ENCODE measurements at places on chromosomes 7 and 10.

DNA sequence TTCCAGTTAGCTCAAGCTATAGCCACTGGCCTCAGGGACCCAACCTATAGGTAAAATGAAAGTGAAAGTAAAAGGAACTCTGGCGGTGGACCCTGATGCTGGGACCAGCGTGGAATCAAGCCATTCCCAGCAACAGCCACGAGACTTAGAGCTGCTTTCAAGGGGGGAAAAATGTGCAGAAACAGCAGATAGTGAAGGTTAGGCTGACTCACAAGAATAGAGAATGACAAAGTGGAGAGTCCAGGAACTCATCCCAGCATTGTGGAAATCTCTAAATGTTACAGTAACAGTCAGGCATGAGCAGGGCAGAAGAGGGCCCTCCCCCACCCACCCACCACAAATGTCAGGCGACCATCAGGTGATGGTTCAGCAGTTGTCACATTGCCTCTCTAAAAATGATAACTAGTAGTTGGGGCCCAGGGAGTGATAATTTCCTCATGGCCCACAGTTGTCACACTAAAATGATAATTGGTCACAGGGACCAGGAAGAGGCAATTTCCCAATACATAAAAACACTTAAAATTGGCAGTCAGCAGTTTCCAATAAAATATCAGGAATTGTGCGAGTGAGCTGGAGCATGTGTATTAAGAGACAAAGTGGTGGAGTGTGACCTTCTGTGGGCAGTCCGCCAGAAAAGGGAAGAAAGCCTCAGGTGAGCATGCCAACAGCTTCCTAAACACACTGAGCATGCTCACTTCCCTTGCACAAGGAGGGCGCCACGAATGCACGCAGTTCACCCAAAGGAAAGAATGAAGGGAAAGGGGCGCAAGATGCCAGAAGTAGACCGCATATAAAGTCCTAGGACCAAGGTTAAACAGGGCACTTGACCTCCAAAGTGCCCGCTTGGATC lies 129.8 kb upstream of the PPP1R3A start:
- DNase-seq: peak; percentile 45

GRCh38 chr10:23692736-23693135 lies 253.9 kb downstream of the OTUD1 start:
- no peak for DNase-seq

DNA sequence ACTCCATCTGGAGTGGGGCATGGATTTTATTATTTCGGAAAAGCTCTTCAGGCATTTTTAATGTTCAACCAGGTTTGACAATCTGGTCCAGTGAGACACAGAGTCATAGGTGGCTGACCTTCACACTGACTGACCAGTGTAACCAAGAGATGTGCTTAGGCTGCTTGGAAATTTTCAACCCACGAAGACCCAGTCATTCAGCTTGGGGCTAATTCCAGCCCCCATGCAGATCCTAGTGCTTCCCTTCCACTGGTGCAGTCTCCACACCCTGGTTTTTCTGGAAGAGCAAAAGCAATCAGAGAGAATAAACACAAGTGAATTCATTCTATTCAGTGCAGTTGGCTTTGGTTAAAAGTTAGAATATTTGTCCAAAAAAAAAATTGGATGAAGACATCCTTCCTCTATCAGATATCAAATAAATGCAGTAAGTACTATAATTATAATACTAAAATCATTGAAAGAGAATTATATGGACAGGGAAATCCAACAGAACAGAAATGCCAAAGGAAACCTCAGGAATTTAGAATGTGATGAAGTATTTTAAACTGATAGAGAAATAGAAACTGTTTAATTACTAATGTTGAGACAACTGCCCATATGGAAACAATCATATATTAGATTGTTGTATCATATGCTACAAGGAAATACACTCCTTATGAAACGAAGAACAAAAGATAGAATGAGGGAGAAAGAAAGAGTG lies 178.0 kb downstream of the NPSR1 start:
- DNase-seq: peak; percentile 50

DNA sequence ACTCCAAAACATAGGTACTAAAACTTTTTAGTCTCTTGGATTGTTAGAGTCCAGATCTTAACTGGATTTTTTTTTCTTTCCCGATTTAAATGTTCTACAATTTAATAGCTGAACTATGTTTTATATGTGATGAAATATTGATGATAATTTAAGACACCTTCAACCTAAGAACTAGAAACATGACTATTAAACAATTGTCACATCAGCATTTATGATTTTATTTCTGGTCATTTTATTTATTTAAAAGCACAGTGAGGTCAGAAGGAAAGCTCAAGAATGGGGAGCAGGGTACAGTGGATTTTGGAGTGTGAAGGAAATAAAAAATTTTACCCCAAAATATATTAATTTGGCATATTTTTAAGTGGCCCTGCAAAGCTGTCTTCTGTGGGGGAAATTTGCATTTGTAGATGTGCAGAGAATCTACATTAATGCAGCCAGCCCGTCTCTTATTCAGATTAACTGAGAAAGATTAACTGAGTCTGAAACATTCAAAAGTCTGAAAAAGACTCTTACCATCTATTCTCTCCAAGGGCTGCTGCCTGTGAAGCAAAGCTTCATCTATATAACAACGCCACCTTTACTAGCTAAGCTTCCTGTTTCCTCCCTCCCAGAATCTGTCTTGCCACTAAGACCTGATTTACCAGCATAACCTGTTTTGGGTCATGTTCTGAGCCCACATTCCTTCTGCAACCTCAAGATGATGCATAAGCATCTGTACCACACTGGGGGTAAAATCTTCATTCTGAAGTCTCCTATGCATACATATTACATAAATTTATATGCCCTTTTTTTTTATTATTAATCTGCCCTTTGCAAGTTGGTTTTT lies 86.4 kb downstream of the TMEM106B start:
- DNase-seq: no peak

All from fibroblast of skin of right biceps (primary cell).